ENCODE measurements at places on chromosomes 4 and X. TPM values are rescaled to one million over a fixed set of nuclear protein-coding genes. Genes with fewer than 3 reads are reported as not detected.

DNA sequence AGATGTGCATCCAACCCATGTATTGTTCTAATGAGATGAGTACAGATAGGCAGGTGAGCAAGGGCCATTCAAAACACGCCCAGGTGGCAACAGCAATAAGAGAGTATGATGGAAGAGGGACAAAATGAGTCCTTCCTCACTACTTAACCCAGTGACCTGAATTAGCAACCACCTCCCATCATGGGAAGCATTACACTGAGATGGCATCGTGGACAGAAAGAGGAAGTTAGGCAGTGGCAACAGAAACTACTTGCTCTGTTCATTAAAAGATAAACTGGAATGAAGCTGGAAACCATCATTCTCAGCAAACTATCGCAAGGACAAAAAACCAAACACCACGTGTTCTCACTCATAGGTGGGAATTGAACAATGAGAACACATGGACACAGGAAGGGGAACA is 17.2 kb downstream of the RXFP1 start:
- DNase-seq, result no peak

DNA sequence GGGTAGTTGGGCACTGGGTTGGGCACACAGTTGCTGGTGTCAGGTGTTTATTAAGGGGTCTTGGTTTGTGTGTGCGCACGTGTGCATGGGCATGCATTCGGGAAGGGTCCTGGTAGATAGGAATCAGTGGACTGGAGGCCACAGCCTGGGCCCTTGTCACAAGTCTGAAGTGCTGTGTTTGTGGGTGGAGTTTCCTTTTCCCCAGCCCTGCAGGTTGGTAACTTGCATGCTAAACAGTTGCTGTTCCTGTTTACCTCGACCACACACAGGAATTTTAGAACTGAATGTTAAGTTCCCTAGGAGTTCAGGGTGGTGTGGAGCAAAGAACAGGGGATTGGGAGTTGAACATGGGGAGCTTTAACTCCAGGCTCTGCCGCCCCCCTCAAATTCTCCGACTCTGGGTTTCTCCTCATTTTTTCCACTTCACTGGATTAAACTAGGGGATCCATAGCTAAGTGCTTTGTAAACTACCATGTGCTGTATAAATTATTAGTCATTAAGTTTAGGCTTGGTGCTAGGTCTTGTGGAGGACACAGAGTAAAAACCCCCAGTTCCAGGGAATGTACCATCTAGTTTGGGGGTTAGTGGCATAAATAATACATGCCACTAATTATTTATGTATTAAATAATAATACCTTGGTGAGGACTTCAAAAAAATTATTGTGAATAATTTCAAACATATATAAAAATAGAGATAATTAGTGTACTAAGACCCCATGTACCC is 49.0 kb downstream of the STARD8 start:
- no peak for DNase-seq

GRCh38 chr4:6902318-6903042 is 7.1 kb upstream of the TBC1D14 start:
- no peak for DNase-seq

DNA sequence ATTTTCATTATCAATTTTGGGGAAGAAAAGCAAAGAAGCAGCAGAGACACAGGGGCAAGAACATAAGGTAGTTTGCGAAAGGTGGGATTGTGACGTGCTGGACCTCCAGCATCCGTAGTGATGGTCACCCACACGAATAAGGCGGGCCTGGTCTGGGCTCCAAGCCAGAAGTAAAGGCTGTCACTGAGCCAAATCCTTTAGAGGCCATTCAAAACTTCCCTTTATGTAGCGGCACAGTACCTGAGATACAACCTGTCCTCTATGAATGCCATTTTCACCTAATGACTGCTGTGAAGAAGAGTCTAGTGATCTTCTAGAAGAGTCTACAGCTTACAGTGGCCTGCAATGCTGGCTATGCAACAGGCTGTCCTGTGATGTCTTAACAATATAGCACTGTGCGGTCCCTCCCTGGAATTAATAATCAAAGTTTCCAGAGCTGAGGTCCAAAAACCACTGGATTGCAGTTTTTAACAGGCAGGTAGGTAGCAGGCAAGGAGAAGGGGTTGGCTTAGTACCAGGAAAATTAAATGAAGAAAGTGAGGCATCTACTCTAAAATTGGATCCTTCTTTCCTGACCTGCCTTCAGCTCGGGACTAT is 56.2 kb downstream of the TRIML1 start:
- DNase-seq, result no peak

GRCh38 chrX:19360903-19361302 is 17.2 kb downstream of the PDHA1 start:
- no peak for DNase-seq

DNA sequence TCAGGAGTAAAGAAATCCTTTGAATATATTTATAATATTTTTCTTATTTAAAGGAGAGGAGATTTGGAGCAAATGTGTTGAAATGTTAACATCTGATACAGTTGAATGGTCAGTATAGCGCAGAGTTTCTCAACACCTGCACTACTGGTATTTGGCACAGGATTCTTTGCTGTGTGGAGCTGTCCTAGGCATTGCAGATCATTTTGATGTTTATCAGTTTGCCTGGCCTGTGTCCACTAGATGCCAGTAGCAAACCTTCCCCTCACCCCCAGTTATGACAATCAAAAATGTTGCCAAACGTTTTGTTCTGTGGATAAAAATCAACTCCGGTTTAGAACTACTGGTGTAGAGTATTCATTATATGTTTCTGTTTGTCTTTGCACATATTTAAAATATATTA is 765.3 kb upstream of the SLIT2 start:
- DNase-seq, result no peak

GRCh38 chr4:89273741-89274141 is 33.9 kb downstream of the GPRIN3 start:
- DNase-seq, result no peak

- DNase-seq, result peak; percentile 76
These were observed 47.0 kb downstream of the TASL start for GRCh38 chrX:30530606-30531005.

DNA sequence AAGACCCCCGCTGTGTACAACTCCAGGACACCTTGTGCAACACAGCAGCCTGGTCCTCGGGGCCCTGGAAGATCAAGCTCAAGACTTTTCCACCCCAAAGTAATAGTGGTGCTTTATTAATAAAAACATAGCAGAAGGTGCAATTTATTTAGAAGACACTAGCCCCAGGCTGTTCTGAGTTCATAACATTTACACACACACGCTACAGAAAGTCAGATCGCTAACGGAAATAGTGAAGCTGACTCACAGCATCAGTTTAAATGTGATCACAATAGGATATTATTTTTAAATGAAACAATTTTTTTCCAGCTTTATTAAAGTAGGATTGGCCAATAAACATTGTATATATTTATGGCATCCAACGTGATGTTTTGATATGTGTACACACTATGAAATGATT is 141.0 kb downstream of the STK32B start:
- no peak for DNase-seq

GRCh38 chr4:22515145-22515887 is 550 bp downstream of the ADGRA3 start:
- DNase-seq, result peak; percentile 81

- DNase-seq, result no peak
These were observed 646.5 kb upstream of the ACTRT1 start for GRCh38 chrX:128698573-128699181.

DNA sequence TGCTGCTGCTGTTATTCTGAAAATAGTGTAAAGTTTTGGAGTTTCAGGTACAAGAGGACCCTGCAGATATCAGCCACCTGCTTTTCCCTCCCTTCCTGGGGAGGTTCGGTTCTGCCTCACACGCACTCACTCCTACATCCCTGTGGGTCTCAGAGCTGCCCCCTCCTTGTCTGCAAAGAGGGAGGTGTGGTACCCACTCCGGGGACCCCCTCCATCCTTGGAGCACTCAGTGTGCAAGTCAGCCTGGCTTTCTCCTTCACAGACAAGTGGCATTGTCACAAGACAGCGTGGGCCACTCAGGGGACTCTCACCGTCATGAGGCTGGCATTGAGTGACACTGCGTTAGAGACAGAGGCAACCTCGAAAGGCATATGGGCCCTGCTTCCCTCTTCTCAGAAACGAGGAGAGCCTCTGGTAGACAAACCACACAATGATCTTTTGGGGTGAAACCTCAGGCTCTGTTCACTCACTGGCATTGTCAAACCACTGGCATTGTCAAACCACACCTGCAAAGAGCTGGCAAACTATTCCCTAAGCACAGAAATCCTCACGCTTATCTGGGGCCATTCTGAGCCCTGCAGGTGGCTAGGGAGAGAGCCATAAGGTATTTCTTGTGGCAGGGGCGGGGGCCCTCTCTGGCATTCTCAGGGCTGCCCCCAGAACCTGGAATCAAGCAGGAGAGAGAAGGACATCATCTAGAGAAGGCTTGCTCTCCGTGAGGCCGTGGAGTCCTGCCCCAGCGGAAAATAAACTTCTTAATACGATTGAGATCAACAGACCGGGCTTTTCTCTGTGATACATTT is 285.0 kb downstream of the SHOX start:
- DNase-seq, result no peak

DNA sequence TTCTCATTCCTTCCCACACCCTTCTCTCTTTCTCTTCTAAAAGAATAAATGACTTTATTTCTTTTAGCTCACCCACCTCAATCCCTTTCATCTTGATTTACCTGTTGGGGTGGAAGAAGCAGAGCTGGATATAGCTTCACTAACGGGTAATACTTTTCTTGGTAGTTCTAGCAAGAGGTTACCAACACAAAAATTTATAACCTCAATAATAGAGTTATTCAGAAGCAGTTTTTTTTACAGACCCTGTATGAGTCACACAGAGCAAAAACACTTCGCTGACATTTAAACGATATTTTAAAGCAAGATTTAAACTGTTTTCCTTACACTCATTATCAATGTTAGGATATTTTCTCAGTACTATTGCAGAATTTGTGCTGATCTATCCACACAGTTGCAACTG is 42.4 kb downstream of the CBLL2 start:
- DNase-seq, result no peak

- DNase-seq, result peak; percentile 65
These were observed 72.8 kb downstream of the CLCN5 start for GRCh38 chrX:49995107-49995731.

DNA sequence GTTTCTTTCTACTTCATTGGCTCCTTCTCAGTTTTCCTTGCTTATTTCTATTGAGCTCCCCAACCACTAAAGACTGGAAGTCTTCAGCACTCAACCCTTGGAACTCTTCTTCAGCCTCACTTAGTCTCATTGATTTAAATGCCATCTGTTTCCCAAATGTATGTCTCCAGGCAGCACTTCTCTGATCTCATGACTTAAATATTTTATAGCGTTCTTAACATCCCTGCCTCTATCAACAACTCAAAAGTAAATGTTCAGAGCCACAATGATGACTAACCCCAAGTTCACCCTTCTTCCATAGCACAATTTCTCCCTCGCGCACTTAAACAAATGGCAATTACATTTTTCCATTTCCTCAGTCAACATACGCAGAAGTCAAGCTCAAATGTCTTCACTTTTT is 1393.3 kb downstream of the ARAP2 start:
- DNase-seq, result no peak

DNA sequence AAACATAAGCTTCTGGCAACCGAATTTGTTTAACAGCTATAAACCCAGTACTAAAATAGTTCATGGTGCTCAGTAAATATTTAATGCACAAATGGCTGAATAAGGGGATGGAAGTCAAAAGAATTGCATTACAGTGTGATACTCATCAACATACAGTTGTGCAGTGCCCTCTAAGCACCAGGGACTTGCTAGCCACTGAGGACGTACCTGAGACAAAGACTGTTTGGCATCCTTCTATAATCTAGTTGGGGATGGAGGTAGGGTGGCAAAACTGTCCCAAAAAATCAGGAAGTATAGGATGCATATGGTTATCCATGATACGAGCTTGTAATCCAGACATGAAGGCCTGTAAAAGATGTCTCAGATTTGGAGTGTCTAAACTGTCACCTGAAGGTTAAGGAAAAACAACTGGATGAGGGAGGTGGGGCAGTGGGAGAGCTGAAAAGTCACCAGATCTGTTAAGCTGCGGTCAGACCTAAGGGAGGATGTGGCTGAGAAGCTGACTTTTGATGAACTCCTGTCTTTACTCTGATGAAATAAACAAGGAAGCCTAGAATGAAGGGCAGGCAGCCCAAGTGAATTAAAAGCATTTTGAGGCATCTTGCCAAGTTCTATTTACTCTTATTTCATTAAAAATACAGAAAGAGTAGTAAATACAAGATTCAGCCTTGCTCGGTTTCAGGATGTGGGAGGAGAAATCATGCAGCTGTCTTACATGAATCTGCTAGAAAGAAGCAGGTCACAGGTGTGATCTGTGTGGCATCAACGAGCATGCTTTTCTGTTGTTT is 12.0 kb upstream of the CD38 start:
- no peak for DNase-seq

GRCh38 chr4:87366521-87367162 is 24.3 kb downstream of the HSD17B11 start:
- no peak for DNase-seq

DNA sequence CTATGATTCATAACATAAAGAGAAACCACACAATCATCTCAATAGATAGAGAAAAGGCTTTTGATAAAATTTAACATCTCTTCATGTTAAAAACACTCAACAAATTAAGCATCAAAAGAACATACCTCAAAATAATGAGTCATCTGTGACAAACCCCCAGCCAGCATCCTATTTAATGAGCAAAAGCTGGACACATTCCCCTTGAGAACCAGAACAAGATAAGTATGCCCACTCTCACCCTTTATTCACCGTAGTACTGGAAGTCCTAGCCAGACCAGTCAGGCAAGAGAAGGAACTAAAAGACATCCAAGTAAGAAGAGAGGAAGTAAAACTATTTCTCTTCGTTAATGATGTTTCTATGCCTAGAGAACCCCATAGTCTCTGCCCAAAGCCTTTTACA is 507.2 kb downstream of the PABPC4L start:
- DNase-seq, result no peak

GRCh38 chr4:98510757-98511517 is 147.5 kb downstream of the TSPAN5 start:
- DNase-seq, result peak; percentile 89

DNA sequence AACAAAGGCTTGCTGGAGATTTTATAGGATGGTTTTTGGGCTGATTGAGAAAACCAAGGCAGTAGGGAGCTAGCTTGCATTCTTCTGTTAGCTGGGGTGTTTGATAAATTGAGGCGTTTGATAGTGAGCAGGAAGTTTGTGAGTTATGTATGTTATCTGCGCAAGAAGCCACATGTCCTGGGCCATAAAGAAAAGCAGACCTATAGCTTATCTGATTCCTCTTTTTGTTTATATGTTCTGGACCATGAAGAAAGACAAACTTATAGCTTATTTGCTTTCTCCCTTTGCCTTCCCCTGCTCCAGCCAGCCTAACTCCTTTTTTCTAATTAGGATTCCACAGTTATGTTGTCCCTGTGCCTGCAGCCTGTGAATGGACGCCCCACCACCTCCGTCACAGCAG is 9.2 kb downstream of the HNRNPH2 start:
- DNase-seq, result no peak

- DNase-seq, result no peak
These were observed 321.0 kb upstream of the CXXC4 start for GRCh38 chr4:104815665-104816064.

GRCh38 chr4:101777431-101777830 is 13.1 kb upstream of the BANK1 start:
- no peak for DNase-seq

Gene DIPK2B
- not detected for total RNA-seq

Gene GPRIN3
- total RNA-seq, result not detected

Gene ARHGAP10
- 21.0 TPM for total RNA-seq

Gene XAGE1A
- not detected for total RNA-seq

Gene RASGEF1B
- not detected for total RNA-seq

Gene JCHAIN
- 3.0 TPM for total RNA-seq

Gene XKRX
- total RNA-seq, result not detected

Gene TENT5D
- not detected for total RNA-seq

Gene PHEX
- total RNA-seq, result 0.65 TPM

Gene CPXCR1
- not detected for total RNA-seq

Gene IRF2
- 15.4 TPM for total RNA-seq

Gene ABLIM2
- total RNA-seq, result not detected

Gene NUP54
- total RNA-seq, result 47.3 TPM
